ENCODE measurements at places on chromosomes 4 and X.

GRCh38 chrX:151633157-151633556, 62.1 kb upstream of the PRRG3 start:
- no peak for DNase-seq

DNA sequence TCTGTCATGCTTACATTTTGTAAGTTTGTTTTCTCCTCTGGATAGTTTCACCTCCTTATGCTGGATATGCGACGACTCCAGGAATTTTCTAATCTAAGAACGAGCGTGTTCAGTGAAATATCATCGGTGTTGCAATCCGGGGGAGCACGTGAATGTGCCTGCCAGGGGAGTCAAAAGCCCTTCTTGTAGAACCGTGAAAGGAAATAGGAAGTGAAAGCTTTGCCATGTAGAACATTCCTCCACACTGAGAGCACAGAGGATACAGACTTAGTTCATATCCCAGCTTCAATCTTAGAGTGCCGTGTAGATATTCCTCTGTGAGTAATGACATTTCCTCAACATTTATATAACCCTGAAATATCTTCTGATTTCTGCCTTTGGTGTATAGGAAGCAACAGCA, 121.2 kb downstream of the VEGFC start:
- DNase-seq = no peak

DNA sequence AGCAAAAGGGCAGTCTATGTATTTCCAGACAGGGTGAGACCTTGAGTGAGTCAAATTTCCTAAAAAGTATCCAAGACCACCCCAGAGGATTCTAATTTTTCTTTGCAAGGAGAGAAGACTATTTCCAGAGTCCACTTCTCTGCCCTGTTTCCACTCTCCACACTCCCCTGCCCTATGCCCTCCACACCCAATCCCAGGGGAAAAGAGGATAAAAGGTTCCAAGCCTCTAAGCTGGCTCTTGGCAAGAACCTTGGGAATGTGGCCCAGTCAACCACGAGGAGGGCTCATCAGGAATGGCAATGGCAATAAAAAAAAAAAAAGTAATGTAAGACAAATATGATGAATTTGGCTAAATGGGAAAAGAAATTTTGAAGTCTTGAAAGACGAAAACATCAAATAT, 65.9 kb downstream of the SRPX start:
- DNase-seq = no peak

DNA sequence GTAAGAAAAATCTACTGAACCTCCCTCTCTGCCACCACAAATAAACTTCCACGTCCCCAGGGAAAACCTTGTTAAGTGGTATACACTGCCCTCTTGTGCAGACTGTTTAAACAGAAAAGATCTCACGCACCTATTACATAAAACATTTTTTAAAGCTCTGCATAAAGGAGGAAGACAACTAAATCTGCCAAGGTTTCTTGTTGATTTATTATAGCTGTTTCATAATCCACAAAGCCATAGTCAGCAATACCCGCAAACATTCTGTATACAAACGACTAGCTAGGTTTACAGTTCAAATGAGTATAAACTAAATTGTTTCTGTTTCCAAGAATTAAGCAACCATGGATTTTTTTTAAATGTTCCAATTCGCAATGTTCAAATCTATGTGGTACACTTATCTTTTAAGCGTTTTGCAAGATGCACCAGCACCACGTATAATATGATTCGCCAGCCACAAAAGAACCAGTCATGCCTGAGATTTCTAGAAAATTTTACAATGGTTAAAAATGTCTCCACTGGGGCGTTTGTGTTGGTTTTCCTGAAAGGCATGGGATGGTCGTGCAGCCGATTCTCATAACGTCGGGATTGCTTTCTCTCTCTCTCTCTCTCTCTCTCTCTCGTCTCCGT, 164.6 kb downstream of the PRKX start:
- no peak for DNase-seq

- no peak for DNase-seq
Observed at GRCh38 chr4:27887646-27888045, 1027.0 kb downstream of the STIM2 start.

- DNase-seq = no peak
Observed at GRCh38 chr4:147548256-147548655, 67.4 kb downstream of the EDNRA start.

GRCh38 chr4:85498068-85498733, 23.3 kb downstream of the ARHGAP24 start:
- no peak for DNase-seq

- DNase-seq = no peak
Observed at GRCh38 chr4:14117575-14118238, 490.2 kb upstream of the BOD1L1 start.

GRCh38 chrX:84501798-84502628, at the start of gene HDX:
Gene HDX, minus strand, starts transcription at chrX:84502453. Its CDS starts 27,056 bp downstream, at chrX:84475397.
- no peak for DNase-seq

DNA sequence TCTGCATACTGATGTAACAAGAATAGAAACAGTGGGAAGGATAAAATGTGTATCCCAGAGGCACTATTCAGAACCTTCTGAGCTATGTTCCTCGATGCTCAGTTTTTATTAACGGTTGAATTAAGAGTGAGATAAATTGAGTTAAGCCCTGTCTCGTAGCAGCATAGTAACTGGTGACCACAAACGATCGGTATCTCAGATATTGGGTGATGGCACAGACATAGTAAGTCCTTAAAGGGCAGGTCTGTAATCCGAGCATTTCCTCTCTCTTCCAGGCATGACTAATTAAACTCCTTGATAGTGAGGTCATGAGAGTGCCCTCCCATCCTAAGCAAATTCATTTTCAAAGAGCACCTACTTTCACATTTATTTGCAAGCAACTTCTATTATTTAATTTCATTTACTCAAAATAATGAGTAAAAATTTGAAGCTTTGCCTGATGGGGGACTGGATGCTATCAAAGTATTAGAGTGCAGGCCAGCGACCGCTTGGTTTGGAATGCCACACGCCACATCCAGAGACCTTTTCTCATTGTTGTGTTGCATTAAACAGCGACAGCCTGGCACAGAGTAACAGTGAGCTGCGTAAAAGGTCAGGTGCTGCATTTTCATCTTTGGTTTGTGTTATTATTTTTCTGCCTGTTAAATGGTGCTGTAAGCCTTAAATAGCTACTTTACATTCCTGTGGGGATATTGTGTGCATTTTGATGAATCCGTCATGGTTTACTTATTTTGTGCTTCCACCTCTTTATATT, 101.9 kb downstream of the PCDH7 start:
- no peak for DNase-seq

- DNase-seq = no peak
Observed at GRCh38 chr4:136917312-136918110, 614.8 kb downstream of the PCDH18 start.

- DNase-seq = no peak
Observed at GRCh38 chrX:45602151-45602550, 401.5 kb upstream of the DIPK2B start.

- no peak for DNase-seq
Observed at GRCh38 chr4:2816401-2816954, 23.6 kb downstream of the SH3BP2 start.

GRCh38 chrX:150517303-150517910, 51.0 kb upstream of the MTM1 start:
- no peak for DNase-seq

- DNase-seq = no peak
Observed at GRCh38 chrX:130825525-130825924, 77.5 kb downstream of the ENOX2 start.

GRCh38 chr4:172270397-172270796, 457.2 kb downstream of the GALNTL6 start:
- no peak for DNase-seq

DNA sequence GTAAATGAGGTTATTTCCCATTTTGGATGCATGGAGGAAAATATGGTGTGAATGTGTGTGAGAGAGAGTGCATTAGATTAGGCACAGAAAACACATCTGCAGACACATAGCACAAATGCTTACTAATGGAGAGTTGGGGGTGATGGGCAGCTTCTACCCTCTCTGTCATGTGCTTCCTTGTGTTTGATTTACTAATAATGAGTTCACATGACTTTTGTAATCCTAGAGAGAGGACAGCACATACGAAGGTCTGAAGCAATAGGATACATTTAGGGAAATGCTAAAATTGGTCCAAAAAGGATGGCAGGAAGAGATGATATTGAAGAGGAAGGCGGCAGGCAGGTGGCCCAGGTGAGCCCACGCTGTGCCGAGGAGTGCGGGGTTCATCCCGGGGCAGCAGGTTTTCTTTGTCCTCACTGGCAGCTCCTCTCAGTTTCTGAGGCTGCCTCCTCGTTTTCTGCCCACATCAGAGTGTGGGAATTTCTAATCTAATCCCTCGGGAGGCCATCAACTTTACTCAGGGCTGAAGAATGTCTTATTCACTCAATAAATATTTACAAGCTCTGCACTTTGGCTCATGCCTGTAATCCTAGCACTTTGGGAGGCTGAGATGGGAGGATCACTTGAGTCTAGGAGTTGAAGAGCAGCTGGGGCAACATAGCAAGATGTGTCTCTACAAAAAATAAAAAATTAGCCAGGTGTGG, 15.9 kb upstream of the MAP9 start:
- no peak for DNase-seq

DNA sequence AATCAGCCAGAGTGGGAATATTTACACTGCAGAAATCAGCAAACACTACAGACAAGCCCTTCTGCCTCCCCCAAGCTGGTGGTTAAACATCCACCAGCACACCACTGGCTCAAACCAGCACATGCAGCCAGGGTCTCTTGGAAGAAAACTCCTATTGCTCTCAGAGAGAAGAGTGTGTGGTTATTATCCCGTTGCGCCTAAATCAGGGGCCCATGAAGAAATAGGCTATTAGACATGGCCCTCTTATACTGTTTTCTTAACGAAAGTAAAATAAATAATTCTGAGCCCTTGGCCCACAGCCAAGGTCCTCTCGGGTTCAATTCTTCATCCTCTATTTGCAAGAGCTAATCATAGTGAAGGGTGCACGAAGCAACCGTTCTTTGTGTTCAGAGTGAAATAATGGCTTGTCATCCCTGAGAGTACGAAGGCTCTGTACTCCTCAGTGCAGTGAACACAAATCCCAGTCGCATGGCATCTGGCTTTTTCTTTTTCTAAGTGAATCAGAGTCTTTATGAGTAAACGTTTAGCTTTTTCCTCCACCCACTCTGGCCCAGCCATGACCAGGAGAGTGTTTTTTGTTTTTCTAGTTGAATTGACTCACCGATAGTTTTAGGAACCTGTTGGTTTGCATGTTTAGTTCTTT, 33.4 kb upstream of the RBM47 start:
- DNase-seq = no peak

DNA sequence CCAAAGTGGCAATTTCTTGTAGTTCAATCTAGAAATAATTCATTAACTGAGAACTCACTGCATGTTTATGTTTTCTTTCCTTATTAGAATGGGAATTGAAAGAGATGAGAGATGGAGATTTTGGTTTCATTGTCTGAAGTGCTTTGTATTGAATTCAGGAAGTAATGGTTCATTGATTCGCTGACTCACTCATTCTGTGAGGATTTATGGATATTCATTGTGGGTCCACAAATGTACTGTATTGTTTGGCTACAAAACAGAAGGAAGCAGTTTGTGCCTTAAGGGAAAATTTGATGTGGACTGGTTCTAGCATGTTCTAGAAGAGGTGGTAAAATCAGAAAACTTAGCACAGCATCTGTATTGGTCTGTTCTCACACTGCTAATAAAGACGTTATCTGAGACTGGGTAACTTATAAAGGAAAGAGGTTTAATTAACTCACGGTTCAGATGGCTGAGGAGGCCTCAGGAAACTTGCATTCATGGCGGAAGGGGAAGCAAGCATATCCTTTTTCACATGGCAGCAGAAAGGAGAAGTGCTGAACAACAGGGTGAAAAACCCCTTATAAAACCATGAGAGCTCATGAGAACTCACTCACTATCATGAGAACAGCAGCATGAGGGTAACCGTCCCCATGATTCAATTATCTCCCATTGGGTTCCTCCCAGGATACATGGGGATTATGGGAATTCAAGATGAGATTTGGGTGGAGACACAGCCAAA, 132.3 kb upstream of the VCX3A start:
- DNase-seq = no peak

DNA sequence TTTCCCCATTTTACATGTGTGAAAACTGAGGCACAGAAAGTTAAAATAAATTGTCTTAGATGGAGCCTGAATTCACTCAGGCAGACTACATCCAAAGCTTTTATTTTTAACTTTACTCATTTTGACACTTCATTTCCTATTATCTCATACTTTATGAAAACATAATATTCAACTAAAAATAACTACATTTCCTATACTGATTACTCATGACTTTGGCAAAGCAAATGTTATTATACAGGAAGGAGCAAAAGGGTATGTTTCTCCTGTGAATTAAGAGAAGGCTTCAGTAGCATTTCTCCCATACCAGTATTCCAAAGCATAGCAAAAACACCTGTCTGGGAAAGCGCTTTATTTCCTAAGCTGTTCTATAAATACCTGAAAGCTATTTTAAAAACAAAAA, 178.6 kb downstream of the ADAMTS3 start:
- DNase-seq = no peak

Data from T-helper 17 cell (primary cell).